ENCODE measurements at places on chromosomes 6 and 20.
A peak's percentile ranks its signal among the peaks of the same experiment; 100 is the strongest.

DNA sequence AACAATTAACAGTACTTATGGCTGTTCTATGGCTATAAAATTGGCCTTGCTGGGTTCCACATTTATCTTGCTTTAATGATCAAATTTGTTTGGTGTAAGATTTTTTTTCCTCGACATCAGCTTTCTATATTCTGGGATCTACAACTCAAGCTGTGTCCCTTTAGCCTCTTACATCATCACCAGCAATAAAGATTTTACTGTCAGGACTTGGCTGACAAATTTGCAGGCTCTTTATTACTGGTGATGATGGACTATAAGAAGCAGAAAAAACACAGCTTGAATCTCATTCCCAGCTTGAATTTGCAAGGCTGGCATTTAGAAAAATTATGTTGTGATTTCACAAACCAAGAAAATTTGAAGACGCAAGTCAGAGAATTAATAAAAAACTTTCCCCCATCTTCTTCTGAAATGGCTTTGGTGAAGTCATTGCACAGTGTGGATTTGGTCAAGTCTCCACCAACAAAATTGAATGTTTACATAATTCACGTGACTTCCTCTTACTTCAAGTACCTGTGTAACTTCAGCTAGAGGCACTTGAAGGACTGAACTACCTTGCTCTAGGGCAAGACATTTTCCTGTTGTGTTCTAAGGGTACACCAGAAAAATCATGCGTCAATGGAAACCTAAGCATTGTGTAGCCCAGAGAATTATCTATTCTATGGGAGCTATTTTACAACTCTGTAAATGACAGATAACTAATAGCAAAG lies 175.0 kb downstream of the CBLN4 start:
- no peak for DNase-seq

DNA sequence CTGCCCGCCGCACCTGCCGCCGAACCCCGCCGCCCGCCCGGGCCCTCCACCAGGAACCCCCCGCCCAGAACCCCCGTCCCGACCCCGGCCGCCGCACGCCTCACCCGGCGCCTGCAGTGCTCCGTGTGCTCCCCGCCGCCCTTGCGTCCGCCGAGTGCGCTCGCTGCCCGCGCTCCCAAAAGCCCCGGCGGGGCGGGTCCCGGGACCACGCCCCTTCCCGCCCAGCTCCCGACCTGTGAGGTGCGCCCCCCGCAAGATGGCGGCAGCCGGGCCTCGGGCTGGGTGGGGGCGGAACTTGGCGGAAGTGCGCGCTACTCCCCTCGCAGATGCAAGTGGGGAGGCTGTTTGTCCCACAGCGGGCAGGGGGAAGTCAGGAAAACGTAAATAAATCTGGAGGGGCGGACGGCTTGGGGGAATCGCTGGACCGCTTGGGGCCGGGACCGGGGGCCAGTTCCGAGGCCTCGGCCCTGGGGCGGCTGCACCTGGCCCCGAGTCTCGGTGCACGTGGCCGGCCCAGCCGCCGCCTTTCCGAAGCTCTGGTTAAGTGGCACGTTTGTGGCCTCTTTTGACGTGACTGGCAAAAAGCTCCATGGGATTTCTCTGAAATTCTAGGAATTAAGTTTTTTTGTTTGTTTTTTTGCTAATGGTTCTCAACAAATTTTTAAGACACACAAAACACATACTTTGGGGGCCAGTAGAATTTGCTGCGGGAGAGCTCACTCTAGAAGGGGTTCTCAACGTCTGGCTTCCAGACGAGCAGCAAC lies at the start of gene EZR:
Gene EZR (minus strand): TSS at position 156 of the 764 bp plus-strand sequence. CDS start 1,275 bp downstream, outside the sequence.
- DNase-seq: peak; percentile 69

- DNase-seq: no peak
These were observed 134.6 kb upstream of the ECI2 start for GRCh38 chr6:4270001-4270400.

GRCh38 chr6:157198425-157199279 lies 124.7 kb downstream of the TMEM242 start:
- peak; percentile 50 for DNase-seq

DNA sequence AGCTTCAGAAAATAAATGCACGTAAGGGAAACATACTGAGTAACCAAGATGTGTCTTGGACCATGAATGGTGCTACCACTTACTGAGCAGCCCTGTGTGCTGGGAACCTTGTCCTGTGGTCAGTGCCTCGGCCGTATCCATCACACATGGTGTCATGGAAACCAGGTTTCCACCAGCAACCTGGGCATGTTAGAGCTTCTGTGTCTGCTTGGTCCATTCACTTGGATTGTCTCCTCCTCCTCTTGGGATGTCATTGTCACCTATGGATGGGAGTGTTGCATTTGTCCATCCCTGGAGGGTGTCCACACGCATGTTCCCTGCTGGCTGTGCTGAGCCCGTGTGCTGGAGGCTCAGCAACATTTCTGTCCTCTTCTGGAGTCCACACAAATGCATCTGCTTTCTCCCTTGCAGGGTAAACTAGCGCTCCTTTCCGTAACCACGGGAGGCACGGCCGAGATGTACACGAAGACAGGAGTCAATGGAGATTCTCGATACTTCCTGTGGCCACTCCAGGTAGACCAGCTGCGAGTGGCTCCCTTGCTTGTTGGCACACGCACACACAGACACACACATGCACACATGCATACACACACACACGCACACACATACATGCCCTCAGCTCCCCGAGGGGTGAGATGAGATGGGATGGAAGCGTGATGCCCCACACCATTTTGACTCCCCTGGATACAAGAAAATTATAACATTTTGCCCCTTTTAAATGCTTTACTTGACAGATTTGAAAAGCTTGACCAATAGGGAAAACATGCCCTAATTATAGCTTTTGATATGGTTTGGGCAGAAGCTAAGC lies 17.0 kb downstream of the NQO2 start:
- DNase-seq: no peak

- no peak for DNase-seq
These were observed 35.2 kb upstream of the EPHA7 start for GRCh38 chr6:93454533-93454932.

DNA sequence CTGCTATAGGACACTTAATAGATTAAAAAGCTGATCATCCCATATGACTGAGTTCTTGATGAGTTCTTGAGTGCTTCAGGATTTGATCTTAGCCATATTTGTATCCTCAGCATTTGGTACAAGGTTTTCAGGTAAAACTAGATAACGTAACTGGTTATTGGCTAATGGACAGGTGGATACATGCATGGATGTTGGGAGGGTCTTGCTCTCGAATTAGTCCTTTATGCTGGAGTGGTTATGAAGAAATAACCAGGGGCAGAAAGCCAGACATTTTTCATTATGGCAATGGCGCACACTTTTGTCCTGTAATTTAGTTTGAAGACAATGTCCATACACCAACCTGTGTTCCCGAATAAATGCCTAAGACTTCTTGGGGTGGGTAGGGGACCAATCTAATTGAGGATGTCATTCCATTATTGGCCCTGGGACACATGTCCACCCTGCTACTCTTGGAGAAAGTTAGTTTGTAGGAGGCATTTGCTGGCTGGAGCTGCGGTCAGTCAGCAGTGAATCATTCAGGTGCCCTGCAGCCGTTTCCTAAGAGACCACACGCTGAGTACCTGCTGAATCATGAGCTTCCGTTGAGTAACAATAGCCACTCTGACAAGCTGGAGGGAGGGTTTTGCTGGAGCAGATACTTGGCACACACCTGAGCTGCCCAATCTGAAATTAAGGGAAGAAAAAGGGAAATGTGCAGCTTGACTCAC lies 194.4 kb downstream of the FOXA2 start:
- no peak for DNase-seq

DNA sequence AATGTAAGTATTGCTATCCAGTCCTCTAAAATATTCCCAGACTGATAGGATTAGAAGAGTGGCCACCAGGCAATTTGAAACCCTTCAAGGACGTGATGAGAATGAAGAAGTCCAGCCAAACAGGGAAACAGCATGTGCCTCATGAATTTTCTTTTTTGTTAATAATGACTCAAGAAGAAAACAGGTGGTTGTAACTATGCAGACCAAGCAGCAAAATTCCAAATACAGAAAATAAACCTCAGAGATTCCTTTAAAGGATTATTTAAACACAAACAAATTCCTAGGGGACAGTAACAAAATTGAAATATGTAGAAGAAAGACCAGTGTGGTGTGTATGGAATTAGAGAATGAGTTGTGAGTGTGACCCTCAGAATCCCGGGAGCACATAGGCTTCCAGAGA lies 239.2 kb downstream of the KCNQ5 start:
- no peak for DNase-seq

DNA sequence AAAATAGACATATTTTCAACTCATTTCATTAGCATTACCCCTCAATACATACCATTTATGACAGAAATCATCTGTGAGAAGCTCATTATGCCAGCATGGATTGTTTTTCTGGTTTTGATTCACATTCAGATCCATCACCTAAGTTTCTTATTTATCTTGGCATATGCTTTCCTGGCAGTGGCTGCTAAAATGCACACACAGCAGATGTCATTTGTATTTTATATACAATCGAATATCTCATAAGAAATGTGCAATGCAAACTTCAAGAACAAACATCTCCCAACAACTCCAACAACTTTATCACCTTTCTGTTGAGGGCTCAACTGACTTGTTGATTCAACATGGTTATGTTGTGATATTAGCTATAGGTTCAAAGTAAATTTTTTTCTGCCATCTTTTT lies 208.3 kb downstream of the PHACTR1 start:
- no peak for DNase-seq

- no peak for DNase-seq
These were observed 61.4 kb downstream of the DAAM2 start for GRCh38 chr6:39853604-39854003.

- DNase-seq: no peak
These were observed 54.1 kb upstream of the EXOC2 start for GRCh38 chr6:747028-747427.

DNA sequence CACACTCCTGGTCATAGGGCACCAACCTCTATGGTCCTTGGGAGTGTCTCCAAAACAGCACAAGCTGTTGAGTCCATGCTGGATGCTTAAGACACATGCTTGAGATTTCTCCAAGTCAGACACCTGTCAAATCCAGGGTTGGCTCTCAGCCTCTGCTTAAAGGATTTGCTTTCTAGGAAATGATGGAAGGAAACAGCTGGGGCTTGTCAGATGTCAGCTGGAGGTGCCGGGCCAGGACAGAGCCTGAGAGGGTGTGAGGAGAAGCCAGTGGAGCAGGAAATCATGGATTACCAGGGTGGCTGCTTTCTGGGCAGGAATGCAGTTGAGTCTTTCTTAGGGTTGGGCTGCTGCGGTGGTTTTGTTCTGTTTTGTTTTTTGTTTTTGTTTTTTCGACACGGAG lies 83.0 kb upstream of the FAM184A start:
- peak; percentile 19 for DNase-seq

GRCh38 chr6:124197148-124197547 lies 393.5 kb downstream of the NKAIN2 start:
- no peak for DNase-seq

DNA sequence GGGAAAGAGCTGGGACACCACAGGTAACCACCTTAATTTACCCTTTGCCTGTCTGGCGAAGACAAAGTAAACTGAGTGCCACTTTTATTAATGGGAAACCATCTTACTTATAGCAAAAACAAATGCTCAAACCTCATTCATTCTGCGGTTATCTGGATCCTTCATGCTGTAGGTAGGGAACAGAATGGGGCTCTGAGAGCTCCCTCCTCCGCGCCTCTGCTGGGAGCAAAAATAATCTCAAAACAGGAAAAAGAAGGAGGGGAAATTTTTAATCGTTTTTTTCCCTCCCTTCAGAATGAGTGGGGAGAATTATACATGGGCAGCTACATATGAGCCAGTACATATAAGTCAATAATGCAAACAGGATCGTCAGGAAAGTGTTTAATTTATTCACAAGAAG lies 177.3 kb downstream of the GMPR start:
- no peak for DNase-seq

DNA sequence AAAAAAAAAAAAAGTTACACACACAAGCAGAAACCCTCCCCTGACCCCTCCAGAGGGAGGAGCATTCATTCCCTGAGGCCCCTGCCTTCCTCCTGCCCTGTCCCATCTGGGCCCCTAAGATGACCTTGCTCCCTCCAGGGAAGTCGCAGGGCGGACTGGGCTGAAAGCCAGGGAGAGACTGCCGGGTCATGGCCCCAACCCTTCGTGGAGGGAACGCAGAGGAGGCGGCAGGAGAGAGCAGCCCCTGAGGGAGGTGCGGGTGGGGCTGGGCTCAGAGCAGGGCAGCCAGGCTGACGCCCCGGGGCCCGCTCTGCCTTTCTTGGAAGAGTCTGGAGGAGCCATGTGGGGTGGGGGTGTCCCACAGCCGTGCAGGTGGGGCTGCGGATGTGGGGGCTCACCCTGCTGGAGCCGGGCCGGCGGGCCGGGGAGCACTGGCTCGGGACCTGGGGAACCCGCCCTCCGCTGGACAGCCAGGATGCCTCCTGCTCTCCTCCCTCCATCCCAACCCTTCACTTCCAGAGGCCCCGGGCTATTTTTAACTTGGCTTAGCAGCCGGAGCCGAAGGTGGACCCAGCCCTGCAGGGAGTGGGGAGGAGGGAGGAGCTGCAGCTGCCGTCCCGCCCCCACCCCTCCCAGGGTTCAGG lies 15.0 kb upstream of the ABHD16B start:
- no peak for DNase-seq

DNA sequence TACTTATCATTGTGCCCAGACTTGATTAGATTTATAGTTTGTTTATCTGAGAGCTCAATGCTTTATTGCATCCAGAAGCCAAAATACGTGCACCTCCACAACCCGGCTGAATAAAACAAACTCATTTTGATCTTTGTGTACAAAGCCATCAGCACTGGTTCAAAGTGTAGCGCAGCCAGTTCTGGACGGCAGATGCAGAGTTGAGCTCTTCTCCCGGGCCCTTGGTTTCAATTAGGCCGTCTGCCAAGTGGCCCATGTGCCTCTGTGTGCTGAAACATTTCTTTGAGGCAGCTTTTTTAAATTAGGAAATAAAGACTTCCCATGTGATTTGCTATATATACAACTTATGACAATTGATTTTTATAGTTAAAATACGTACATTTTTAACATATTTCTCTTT lies 96.2 kb upstream of the RSPO3 start:
- no peak for DNase-seq

GRCh38 chr20:33132513-33133372 lies 35.2 kb upstream of the BPIFA2 start:
- DNase-seq: no peak

GRCh38 chr6:107743311-107743710 lies 80.8 kb downstream of the SCML4 start:
- DNase-seq: no peak
